Activated T-helper 1 cell treated with anti-CD3 and anti-CD28 coated beads, Interleukin-12 subunit alpha, Interleukin-12 subunit beta, Interleukin-2, Interleukin-4 antibody, amounts not matched to agents 30 ng/mL and 10 ng/mL and 1 ng/mL, durations not matched to agents 14 hours and 24 hours and 36 hours (primary cell): ENCODE measurements at places on chromosomes 5 and 9. TPM values are rescaled to one million over a fixed set of nuclear protein-coding genes. Genes with fewer than 3 reads are reported as not detected.

The RASEF gene
- total RNA-seq: not detected in 2 replicates

The GADD45G gene
- total RNA-seq: 36.6 and 37.2 TPM in 2 replicates

The LCN15 gene
- not detected in 2 replicates for total RNA-seq

The MED7 gene
- total RNA-seq: 15.0 and 15.5 TPM in 2 replicates

The RORB gene
- 0.05 TPM in 1 of 2 replicates, not detected in the other for total RNA-seq

The AQP7 gene
- not detected in 2 replicates for total RNA-seq

The MBLAC2 gene
- 5.0 and 5.7 TPM in 2 replicates for total RNA-seq

The SH3PXD2B gene
- 0.26 and 0.32 TPM in 2 replicates for total RNA-seq

The ECPAS gene
- total RNA-seq: 98.9 and 110 TPM in 2 replicates

The POU5F2 gene
- total RNA-seq: 1.6 TPM in 2 replicates

The CER1 gene
- total RNA-seq: not detected in 2 replicates

The CAMK4 gene
- total RNA-seq: 51.8 and 56.9 TPM in 2 replicates

The LHX2 gene
- total RNA-seq: not detected in 2 replicates

The RNF145 gene
- 179 TPM in 2 replicates for total RNA-seq

The THBS4 gene
- 1.3 and 2.0 TPM in 2 replicates for total RNA-seq

The TSSK1B gene
- total RNA-seq: not detected in 2 replicates

The FCN2 gene
- total RNA-seq: not detected in 2 replicates

The GRM6 gene
- total RNA-seq: not detected in 2 replicates

The PRRX2 gene
- total RNA-seq: 6.2 and 7.8 TPM in 2 replicates

The BAG1 gene
- total RNA-seq: 75.0 and 78.2 TPM in 2 replicates

The SLC34A3 gene
- total RNA-seq: not detected in 2 replicates

The APBA1 gene
- total RNA-seq: 2.4 and 3.5 TPM in 2 replicates

The SHISAL2B gene
- total RNA-seq: not detected in 2 replicates

The DOCK8 gene
- 120 and 122 TPM in 2 replicates for total RNA-seq

The CLTB gene
- 71.6 and 84.0 TPM in 2 replicates for total RNA-seq

The CARTPT gene
- not detected in 2 replicates for total RNA-seq

The IL17B gene
- not detected in 2 replicates for total RNA-seq

The WDR55 gene
- 42.7 and 43.2 TPM in 2 replicates for total RNA-seq

The PRDM9 gene
- total RNA-seq: not detected in 2 replicates

The CCDC192 gene
- total RNA-seq: not detected in 2 replicates

The BTNL3 gene
- not detected in 2 replicates for total RNA-seq

The ADAMTS16 gene
- not detected in 2 replicates for total RNA-seq

The FRRS1L gene
- total RNA-seq: not detected in 2 replicates

The TMEFF1 gene
- total RNA-seq: 0.13 and 0.42 TPM in 2 replicates

The FAXDC2 gene
- total RNA-seq: not detected in 2 replicates

The ISL1 gene
- total RNA-seq: not detected in 2 replicates

The SPATA31E1 gene
- total RNA-seq: not detected in 2 replicates

The GABRP gene
- total RNA-seq: not detected in 2 replicates

The PCDHB16 gene
- not detected in 2 replicates for total RNA-seq

The UBE2QL1 gene
- 0.73 and 0.91 TPM in 2 replicates for total RNA-seq

The LCN1 gene
- not detected in 2 replicates for total RNA-seq

The EQTN gene
- not detected in 2 replicates for total RNA-seq

The ALDH1A1 gene
- total RNA-seq: not detected in 2 replicates

The C9orf50 gene
- total RNA-seq: not detected in 2 replicates

The PCDHGA6 gene
- 0.16 and 0.42 TPM in 2 replicates for total RNA-seq

The PALM2AKAP2 gene
- total RNA-seq: 2.2 and 5.5 TPM in 2 replicates

The FAM81B gene
- total RNA-seq: not detected in 2 replicates

The POLR3G gene
- total RNA-seq: 18.4 and 22.1 TPM in 2 replicates

The THG1L gene
- total RNA-seq: 26.8 and 30.1 TPM in 2 replicates

The ABHD17B gene
- 18.5 and 20.4 TPM in 2 replicates for total RNA-seq

The TAF11L5 gene
- total RNA-seq: not detected in 2 replicates

The SGTB gene
- 11.3 and 12.2 TPM in 2 replicates for total RNA-seq

The TUSC1 gene
- total RNA-seq: 0.47 and 0.62 TPM in 2 replicates

The CDH9 gene
- total RNA-seq: not detected in 2 replicates

The ARHGEF37 gene
- 0.70 and 0.86 TPM in 2 replicates for total RNA-seq

The BNC2 gene
- total RNA-seq: not detected in 2 replicates
